Dermis blood vessel endothelial cell (primary cell): ENCODE measurements at places on chromosomes 6 and 20. TPM values are rescaled to one million over a fixed set of nuclear protein-coding genes. Genes with fewer than 3 reads are reported as not detected.
A peak's percentile ranks its signal among the peaks of the same experiment; 100 is the strongest.

Gene ENPP1
- total RNA-seq: 0.34 and 0.98 TPM in 2 replicates

Gene MICB
- 14.5 and 29.3 TPM in 2 replicates for total RNA-seq

Gene EMILIN3
- under 0.01 and 0.09 TPM in 2 replicates for total RNA-seq

DNA sequence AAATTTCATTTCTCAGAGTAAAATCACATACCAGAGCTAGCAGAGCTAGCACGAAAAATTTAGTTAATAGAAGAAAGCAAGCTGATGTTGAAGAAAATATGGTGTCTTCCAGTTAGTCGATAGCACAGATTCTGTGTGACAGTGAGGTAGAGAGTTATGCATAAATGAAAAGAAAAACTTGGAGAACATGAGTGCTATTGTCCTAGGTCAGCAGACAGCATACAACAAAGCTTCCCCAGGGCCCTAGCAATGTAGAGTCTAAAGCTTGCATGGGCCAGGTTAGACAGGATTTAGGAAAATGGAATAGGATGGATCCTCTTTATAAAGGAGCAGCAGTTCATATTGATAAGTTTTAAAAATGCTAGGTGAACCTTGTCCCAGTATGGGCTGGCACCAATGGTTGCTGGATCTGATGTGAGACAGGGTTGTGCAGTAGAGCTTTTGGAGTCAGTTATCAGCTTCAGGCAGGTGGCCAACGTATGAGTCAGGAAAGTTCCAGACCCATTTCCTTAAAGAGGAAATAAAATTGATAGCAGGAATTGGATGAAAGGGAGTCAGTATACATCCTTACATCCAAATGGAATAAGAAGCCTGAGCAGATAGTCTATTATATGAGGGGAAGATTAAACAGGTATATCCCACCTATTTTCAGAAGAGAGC lies 277.2 kb downstream of the FRK start:
- DNase-seq: no peak

DNA sequence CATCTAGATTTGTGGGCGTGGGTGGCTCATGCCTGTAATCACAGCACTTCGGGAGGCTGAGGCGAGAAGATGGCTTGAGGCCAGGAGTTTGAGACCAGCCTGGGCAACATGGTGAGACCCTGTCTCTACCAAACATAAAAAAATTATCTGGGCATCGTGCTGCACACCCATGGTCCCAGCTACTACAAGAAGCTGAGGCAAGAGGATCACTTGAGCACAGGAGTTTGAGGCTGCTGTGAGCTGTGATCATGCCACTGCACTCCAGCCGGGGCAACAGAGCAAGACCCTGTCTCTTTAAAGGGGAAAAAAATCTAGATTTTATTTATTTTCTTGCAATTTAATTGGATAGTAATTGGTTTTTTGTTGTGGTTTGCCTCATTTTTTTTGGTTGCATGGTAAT lies 53.6 kb downstream of the DEK start:
- no peak for DNase-seq

GRCh38 chr6:13877051-13877450 lies 47.7 kb upstream of the RNF182 start:
- no peak for DNase-seq

DNA sequence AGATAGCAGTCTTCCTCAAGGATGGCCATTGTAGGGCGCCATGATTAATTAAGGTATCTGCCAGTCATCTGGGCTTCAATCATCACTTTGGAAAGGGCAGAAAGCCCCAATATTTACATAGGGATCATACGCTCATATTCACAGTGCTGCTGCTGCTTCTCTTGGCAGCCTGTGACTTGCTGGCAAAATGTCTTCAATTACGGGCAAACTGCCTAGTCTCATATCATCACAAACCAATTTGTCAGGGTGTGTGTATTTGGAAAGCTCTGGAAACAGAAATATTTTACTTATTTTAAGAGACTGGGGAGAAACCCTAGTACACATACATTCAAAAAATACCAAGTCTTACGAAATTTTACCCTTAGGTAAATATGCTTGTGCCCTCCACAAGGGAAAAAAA lies 77.6 kb downstream of the SAMD5 start:
- no peak for DNase-seq

DNA sequence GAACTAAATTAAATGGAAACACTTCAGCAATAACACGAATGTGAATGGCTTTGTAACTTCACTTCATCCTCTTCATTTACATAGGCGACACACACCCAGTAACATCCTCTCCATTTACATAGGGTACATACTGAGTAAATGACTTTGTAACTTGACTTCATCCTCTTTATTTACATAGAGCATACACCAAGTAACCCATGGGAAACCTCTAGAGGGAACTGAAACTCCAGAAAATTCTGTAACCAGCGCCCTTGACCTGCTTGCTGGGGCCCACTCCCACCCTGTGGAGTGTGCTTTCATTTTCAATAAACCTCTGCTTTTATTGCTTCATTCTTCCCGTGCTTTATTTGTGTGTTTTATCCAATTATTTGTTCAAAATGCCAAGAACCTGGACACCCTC lies 81.6 kb upstream of the OPRM1 start:
- no peak for DNase-seq

GRCh38 chr6:3892603-3893002 lies 43.4 kb downstream of the FAM50B start:
- no peak for DNase-seq

GRCh38 chr6:39599973-39600372 lies 125.2 kb downstream of the KIF6 start:
- no peak for DNase-seq

DNA sequence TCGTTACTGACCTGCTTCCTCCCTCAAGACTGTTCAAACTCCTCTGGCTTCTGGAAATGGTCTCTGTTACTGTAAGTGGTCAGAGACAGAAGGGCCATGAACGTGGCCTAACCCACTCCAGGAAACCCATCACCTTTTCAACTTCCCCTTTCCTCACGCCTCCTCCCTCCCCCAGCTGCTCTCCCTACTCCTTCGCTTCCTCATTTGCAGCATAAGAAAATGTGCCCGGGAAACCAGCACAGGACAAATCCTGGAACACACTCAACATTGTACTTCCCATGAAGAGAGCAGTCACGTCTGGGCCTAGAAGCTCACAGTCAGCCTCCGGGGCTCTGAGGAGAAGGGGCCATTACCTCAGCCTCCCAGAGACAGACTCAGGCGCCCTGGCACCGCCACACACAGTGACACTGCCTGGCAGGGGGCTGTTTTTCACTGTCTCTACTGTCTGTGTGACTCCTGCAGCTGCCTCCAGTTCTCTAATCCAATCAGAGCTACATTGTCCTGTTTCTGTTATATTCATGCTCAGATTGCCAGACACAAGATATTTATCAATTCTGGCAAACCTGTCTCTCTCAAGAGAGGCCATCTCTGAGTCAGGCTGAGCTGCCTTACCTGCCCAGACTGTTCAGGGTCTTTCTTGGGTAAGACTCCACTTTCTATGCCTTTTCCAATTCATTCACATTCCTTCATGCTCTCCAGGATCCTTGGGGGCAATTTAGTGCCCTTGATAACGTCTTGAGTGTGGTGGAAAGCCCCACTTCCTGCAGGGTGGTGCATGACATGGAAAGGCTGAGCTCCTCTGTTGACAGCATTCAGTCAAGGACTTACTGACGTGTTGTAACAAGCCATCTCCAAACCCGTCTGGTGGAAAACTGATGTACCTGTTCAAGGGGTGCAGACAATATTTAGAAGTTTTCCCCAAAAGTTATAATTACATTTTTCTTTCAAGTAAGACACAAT lies 242.2 kb downstream of the HIVEP2 start:
- DNase-seq: peak; percentile 50

DNA sequence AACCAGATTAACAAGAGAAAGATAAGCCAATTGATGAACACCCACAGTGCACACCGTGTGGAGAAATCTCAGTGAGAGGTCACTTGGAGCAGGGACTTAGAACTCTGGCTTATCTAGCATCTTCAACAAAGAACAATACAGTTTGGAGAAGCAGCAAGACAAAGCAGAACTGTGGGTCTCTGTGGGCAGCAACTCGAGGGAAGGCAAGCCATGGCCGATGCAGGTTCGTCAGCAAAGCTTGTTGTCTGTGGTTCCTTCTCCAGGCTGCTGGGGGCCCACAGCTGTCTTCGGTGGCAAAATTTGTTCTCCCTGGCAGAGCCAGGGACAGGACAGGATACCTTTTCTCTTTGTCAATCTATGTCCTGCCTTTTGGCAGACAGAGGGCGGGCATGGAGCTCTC lies 22.1 kb downstream of the RPP40 start:
- DNase-seq: no peak

DNA sequence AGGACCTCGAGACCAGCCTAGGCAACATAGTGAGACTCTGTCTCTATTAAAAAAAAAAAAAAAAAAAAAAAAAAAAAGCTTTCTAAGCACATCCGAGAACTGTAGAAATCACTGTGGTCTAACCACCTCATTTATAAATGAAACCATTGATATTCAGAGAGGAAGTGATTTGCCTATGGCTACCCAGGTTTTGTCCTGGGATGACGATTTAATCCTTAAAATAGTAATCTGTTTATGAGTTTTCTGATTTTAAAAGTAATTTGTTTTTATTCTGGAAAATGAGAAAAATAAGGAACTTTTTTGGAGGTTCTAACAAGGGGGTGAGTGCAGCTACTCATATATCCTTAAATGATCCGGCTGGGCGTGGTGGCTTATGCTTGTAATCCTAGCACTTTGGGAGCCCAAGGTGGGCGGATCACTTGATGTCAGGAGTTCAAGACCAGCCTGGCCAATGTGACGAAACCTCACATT lies 6.5 kb upstream of the BTN3A2 start:
- DNase-seq: no peak

GRCh38 chr6:14305624-14306023 lies 188.1 kb downstream of the CD83 start:
- no peak for DNase-seq

- DNase-seq: no peak
Measured at GRCh38 chr20:3011752-3012151, 31.7 kb upstream of the GNRH2 start.

- peak; percentile 52 for DNase-seq
Measured at GRCh38 chr6:89260832-89261231, 43.7 kb upstream of the GABRR1 start.
